ENCODE measurements at places on chromosomes 13 and 19. TPM values are rescaled to one million over a fixed set of nuclear protein-coding genes. Genes with fewer than 3 reads are reported as not detected.

LMTK3 gene
- total RNA-seq, result 4.4 TPM

GJA3 gene
- total RNA-seq, result 1.2 TPM

TRIM28 gene
- 714 TPM for total RNA-seq

IZUMO2 gene
- total RNA-seq, result not detected

URI1 gene
- total RNA-seq, result 91.5 TPM

C19orf25 gene
- total RNA-seq, result 15.9 TPM
